ENCODE measurements at places on chromosomes 4 and X. TPM values are rescaled to one million over a fixed set of nuclear protein-coding genes. Genes with fewer than 3 reads are reported as not detected.

DNA sequence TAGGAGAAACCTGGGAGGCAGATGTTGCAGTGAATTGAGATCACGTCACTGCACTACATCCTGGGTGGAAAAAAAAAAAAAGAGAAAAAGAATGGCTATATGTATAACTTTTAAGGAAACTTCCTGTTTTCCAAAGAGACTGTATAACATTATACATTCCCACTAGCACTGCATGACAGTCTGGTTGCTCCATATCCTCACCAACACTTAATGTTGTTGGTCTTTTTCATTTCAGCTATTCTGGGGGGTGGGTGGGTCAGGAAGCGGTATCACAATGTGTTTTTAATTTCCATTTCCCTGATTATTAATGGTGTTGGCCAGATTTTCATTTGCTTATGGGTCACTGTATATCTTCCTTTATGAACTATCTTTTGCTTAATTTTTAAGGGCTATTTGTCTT lies 13.4 kb downstream of the LRIT3 start:
- no peak for DNase-seq
- H3K36me3 ChIP-seq: no peaks in the 10 kb centered on the region
- no peak overlapping the region for H3K4me3 ChIP-seq
- no peaks in the 10 kb centered on the region for H3K4me1 ChIP-seq

The EVC2 gene
- 2.6 TPM for total RNA-seq

The VSIG1 gene
- 0.39 TPM for total RNA-seq

DNA sequence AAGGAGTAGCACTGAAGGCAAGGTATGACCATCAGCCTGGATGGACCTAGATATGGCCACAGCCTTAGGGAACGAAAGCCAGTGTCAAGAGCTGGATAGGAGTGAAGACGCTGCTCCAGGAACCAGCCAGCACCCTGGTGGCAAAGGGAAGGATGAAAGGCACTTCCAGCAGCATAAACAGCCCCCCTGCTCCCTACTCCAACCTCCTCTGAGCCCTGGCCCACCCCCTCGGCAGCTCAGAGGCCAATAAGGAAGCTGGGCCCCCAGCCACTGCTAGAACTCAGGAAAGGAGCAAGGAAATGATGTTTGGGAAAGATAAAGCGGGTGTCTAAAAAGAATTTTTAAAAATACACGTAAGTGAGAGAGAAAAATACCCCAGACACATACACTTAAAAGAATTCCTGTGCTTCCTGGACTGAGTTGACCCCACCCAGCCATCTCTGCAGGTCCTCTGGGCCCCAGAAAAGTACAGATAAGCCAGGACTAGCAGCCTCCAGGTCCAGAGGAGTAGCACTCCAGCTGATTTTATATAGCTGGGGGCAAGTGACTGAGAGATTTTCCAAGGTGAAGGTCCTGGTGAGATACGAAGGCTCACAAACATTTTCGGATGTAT lies 170.4 kb downstream of the SHROOM4 start:
- no peaks in the 10 kb centered on the region for H3K36me3 ChIP-seq
- peaks cover 7% of the 10 kb centered on the region for H3K27me3 ChIP-seq

The ZDHHC15 gene
- total RNA-seq: 16.0 TPM

Measured in spinal cord (tissue), 10 donors.